Omental fat pad (tissue), 4 donors: ENCODE measurements at places on chromosomes 3 and 15. TPM values are rescaled to one million over a fixed set of nuclear protein-coding genes. Genes with fewer than 3 reads are reported as not detected.

GRCh38 chr3:73046195-73046594 lies 15.3 kb upstream of the EBLN2 start:
- DNase-seq: no peak

DNA sequence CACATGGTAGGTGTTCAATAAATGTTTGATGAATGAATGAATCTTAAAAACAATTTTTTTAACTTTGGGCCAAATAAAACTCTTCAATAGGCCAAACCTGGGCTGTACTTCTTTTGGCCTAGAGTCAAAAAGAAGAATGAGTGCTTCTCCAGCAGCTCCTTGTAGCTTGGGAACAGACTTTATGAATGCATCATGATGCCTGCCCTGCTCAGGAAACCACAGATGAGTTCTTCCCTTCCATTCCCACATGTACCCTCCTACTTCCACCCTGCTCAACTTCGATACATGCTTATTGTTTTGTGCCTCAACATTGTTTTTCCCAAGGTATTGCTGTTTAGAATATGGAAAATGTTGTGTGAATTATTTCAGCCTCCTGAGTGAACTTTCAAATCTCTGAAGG lies 87.0 kb downstream of the FILIP1L start:
- no peak for DNase-seq

DNA sequence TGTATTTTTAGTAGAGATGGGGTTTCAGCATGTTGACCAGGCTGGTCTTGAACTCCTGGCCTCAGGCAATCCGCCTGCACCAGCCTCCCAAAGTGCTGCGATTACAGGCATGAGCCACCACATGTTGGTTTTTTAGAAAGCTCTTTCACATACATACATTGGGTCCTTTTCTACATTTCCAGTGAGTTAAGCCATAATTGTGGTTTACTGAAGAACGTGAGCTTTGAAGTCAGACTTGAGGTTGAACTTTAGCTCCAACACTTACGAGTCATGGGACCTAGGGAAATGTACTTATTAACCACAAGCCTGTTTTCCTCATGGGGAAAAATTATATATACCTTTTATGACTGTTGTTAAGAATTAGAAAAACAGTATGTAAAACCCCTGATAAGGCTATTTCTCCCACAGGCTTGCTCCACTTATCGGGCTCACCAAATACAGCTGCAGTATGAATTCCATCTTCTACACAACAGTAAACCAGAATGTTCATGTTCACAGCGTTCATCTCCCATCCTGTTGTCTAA lies 39.0 kb downstream of the GPR160 start:
- no peak for DNase-seq

- no peak for DNase-seq
Observed at GRCh38 chr3:10855871-10856662, 40.0 kb downstream of the SLC6A11 start.

- DNase-seq: no peak
Observed at GRCh38 chr3:148879256-148879655, 14.2 kb downstream of the CPA3 start.

GRCh38 chr3:23796518-23796917 lies 9.2 kb upstream of the UBE2E1 start:
- no peak for DNase-seq

DNA sequence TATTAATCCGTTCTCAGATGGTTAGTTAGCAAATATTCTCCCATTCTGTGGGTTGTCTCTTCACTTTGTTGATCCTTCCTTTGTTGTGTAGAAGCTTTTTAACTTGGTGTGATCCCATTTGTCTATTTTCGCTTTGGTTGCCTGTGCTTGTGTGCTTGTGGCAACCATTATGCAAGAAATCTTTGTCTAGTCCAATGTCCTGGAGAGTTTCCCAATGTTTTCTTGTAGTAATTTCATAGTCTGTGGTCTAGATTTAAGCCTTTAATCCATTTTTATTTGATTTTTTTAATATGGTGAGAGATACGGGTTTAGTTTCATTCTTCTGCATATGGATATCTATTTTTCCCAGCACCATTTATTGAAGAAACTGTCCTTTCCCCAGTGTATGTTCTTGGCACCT lies 59.8 kb downstream of the RASA2 start:
- no peak for DNase-seq

DNA sequence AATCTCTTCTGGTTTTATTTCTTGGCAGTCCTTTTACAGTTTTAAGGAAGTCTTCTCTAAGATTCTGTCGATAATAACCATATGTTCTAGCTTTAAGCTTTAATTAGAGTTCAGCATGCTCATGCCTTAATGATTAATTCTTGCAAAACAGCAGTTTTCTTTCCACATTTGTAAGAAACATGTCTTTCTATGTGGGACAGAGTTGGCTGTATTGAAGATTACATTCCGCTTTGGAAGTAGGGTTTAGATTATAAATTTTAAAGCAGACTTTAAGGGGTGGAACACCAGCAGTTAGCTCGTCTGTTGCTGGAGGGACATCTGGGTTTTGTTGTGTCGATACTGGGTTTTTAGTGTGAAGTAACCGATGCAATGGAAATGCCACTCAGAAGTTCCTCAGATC lies 35.3 kb downstream of the SQOR start:
- DNase-seq: no peak

- no peak for DNase-seq
Observed at GRCh38 chr15:89391685-89392257, 57.1 kb upstream of the POLG start.

DNA sequence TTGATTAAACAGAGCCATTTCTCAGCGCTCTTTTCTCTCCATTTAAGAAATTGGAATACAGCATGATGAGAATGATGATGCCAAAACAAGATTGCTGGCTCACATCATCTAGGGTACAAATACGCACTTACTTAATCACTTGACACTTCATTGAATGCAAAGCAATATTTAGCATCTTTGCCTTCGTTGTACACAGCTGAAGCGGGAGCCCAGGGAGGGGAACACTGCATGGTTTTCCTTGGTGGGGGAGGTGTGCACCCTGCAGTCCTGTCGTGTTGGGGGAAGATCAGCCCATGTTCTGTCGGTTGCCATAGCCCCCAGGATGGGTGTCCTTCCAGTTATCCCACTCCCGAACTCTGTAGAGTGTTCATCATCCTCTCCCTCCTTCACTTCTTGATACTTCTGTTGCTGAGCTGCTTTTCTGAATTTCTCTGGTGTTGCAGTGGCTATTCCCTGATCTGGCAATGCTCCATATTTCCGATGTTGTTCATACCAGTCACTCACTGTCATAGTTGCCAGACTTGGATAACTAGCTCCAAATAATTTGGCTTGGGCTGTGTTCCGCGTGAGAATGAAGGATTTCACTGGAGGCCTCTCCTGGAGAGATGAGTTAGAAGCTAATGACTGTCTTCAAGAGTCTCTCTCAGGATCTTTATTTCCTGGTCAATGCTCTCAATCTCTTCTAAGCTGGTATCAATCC lies 50.1 kb upstream of the DYNC1LI1 start:
- DNase-seq: no peak

GRCh38 chr3:16085410-16085809 lies 89.1 kb upstream of the GALNT15 start:
- DNase-seq: no peak

- no peak for DNase-seq
Observed at GRCh38 chr3:57048052-57048671, 12.3 kb upstream of the SPATA12 start.

GRCh38 chr3:196918968-196919367 lies 23.4 kb downstream of the NCBP2 start:
- no peak for DNase-seq

DNA sequence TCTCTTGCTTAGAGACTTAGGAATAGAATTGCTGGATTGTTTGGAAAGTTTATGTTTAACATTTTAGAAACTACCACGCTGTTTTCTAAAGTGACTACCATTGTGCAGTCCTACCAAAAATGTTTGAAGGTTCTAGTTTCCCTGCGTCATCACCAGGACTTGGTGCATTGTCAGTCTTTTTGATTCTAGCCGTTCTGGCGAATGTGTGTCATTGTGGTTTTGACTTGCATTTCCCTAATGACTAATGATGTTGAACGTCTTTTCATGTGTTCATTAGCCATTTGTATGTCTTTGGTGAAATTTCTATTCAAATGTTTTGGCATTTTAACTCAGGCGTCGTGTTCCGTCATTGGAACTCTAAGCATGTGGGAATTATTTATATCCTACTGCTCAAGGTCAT lies 58.0 kb downstream of the CHD2 start:
- DNase-seq: no peak

DNA sequence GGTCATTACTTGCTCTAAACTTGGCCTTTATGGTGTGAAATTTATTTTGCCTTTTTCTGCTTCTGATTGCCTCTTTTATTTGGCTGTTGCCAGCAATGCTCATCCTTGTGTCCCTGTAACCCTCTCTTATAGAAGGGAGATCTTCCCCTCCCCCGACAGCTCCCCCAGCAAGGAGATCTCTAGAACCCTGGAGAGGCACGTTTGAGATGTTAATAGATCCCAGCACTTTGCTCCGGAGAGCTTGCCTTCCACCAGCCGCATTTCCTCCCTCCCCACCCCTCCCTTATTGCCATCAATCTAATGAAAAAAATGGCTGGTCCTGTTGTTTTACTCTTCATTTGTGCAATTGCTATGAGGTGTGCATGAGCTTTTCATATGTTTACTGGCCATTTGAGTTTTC lies 18.2 kb downstream of the TRIM71 start:
- no peak for DNase-seq

DNA sequence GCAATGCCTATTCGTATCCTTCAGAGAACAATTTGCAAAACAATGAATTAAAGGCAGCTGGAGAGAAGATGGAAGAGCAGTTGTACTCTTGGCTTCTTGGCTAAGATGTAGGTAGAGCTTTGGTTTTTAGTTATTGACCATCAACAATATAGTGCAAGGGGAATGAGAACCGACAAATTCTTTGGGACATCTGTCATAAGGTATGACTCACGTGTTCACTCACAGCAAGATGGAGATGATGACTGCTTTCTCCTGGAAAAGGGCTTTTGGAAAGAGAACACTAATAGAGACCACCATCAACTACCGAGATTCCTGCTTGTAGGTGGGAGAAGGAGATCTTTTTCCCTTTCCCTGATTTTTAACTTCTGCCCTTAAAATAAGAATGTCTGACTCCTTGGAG lies 234.9 kb downstream of the NTRK3 start:
- no peak for DNase-seq

DNA sequence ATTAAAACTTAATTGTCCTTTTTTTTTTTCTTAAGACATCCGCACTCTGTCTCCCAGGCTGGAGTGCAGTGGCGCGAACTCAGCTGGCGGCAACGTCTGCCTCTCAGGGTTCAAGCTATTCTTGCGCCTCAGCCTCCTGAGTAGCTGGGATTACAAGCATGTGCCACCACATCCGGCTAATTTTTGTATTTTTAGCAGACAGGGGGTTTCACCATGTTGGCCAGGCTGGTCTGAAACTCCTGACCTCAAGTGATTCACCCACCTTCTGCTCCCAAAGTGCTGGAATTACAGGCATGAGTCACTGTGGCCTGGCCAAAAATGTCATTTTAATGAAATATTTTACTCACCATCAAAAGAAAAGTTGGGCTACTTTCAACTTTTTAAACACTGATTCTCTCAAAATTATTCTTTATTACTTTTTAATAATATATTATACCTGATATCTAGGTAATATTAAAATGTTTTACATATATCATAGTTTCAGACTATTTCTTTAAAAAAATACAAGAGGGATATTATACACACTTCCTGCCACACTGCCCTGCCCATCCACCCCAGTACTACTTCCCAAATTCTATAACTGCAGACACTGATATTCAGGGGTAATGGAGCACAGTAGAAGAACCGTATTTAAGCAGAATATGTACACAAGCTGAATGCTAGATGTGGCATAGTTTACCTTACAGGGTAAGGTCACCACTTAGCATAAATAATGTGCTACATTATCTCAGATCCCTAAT lies 723.9 kb upstream of the ZNF385D start:
- DNase-seq: no peak

- DNase-seq: no peak
Observed at GRCh38 chr15:26582840-26583239, 190.0 kb downstream of the GABRB3 start.

DNA sequence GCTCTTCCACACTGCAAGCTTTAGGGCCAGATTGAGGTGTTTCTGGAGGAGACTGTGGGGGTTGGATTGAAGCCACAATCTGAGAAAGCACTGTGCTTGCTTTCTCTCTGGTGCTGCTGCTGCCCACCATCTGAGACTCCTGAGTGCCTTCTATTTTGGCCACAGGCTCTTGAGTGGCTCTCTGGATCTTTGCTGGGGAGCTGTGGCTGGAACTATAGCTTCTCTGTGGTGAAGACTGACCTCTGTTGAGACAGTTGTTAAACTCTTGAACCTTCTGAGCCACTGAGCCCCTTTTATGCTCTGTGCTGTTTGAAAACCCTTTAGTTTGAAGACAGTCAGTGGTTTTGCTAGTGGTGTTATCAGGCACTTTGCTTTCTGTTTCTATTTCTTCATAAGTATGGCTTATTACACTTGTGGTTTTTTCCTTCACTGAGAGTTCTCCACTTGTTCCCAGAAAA lies 108.7 kb upstream of the TSPAN3 start:
- DNase-seq: no peak

DNA sequence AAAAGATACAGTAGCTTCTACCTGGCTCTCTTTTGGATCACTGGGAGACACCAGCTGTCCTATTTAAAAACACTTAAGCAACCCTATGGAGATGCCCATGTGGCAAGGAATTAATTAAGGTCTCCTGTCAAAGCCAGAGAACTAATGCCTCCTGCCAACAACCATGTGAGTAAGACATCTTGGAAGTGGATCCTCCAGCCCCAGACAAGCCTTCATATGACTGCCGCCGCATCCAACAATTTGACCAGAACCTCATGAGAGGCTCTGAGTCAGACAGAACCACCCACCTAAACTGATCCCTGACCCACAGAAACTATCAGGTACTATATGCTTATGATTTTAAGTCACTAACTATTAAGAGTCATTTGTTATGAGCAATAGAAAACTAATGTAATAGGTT lies 22.3 kb downstream of the IFT80 start:
- no peak for DNase-seq

GRCh38 chr15:81380203-81380602 lies 6.2 kb upstream of the TMC3 start:
- no peak for DNase-seq

The QRICH1 gene
- total RNA-seq: 70.3 TPM

The DLL4 gene
- 5.8 TPM for total RNA-seq

The PLSCR4 gene
- 191 TPM for total RNA-seq

The PLAAT1 gene
- not detected for total RNA-seq

The PGBD4 gene
- total RNA-seq: 1.3 TPM

The GOLGA6L9 gene
- 1.9 TPM for total RNA-seq

The CCR9 gene
- total RNA-seq: not detected

The MNS1 gene
- total RNA-seq: 0.84 TPM

The COL8A1 gene
- total RNA-seq: 145 TPM
